ENCODE measurements at places on chromosomes 11 and 22.

- no peak for DNase-seq
Observed at GRCh38 chr11:128803011-128803410, 64.1 kb downstream of the KCNJ1 start.

DNA sequence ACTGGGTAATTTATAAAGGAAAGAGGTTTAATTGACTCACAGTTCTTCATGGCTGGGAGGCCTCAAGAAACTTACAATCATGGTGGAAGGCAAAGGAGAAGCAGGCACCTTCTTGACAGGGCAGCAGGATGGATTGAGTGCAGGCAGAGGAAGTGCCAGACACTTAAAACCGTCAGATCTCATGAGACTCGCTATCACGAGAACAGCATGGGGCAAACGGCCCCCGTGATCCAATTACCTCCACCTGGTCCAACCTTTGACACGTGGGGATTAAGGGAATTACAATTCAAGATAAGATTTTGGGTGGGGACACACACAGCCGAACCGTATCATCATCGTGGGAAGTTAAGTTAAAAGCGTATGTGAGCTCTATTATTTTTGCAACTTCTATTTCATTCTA lies 71.4 kb upstream of the SYN3 start:
- DNase-seq = no peak

DNA sequence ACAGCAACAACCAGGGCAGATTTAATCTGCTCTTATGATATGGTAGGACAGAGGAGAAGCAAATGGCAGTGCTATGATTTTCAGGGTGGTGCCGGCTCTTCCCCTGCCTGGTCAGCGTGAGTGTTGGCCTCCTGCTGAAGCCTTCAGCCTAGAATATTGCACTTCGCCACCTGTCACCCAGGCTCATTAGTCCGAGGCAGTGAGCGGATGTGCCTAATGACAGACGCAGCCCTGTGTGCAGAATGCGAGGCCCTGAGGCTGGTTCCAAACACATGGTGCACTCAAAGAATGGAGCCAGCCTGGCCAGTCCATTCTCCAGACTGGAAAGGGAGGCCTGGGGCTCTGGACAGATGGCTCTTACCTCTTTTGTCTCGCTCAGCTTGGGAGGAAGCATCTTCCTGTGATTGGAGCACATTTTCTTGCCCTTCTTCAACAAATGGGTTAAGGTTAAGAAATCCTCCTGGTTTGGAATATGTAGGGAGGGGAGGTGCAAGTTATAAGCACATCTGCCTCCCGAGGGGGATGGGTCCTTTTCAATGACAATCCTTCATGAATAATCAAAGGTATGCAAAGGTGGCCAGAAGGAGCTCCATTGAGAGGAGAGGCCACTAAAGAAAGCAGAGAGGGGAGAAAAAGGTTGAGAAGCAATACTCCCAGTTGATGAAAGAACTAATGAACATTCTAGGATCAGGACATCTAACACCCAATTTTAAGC lies 39.7 kb upstream of the GALNT18 start:
- no peak for DNase-seq

GRCh38 chr11:121561716-121562115 lies 108.9 kb upstream of the SORL1-AS1 start:
- no peak for DNase-seq

DNA sequence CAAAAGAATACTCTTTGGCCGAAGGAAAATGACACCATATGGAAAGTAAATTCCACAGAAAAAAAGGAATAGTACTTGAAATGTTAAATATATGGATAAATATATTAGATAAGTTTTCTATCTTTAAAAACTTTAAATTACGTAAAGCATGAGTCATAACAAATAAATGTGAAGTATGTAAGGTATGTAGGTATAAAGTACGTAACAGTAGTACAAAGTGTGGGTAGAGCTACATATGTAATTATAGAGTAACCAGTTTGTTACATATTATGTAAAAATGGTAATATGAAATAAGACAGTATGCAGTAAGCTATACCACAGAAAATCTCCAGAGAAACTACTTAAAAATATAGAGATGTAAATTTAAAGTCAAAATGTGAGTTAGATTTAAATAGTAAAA lies 582.3 kb upstream of the CHORDC1 start:
- DNase-seq = no peak

DNA sequence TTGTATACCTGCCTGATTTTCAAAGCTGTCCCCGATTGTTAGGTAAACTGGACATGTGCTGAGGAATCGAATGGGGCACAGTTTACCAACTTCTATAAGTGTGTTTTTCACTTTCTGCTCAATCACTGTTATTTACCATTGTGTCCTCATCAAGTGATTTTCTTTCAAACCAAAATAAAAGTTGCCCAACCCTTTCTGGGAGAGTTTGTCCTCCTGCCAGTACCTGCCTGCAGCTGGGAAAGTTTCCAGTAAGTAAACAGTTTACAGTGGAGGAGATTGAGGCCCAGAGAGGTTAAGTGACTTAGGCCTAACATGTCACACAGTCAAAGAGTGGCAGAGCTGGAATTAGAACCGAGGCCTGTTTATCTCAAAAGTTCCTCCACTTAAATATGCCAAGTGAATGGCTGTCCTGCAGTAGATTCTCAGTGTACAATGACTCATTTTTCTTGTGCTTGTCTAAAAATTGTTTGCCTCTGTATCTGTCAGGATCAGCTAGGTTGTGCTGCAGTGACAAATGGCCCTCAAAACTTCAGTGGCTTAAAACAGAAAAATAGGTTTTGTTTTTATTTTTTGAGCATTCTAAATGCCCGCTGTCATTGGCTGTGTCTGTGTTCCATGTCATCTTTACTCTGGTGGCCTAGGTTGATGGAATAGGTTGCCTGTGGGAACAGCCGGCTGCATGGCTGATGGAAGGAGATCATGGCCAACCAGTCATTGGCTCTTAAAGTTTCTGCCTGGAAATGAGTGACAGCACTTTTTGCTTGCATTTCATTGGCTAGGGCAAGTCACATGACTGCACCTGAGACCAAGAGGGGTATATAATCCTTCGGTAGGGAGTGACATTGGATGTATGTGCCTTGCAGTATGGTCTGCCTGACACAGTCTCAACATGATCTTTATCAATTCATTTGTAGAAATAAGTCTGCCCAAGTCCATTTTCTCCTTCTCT lies 61.8 kb upstream of the CRYBB3 start:
- no peak for DNase-seq

DNA sequence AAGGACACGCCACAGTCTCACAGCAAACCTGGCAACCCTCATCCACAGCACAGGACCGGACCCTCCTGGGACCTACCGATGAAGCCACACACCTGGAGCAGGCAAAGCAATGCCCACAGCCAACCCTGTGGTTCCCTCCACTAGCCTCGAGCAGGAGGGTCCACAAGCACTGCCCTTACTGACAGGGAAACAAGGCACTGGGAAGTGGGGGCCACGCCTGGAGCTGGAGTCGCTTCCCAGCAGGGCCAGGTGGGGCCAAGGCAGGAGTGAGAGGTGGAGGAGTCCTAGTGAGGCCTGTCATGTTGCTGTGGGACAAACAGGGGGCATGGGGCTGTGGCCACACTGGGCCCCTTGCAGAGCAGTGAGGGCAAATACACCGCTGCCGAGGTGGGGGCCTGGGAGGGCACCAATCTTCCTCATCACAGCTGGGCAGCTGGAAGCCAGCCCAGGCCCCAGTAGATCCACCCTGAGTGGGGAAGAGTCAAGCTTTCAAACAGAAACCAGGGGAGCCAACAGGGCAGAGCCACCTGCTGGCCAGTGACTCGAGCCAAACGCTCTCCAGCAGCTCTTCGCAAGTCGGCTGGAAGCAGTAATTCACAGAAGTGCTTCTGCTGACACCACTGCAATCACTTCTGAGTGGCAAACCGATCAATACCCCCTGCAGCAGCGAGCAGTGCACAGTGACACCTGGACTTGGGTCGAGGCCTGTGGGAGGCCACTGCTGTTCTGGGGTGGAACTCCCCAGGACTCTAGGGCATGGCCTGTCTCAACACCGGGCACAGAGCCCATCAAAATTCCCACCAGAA lies 13.7 kb downstream of the SULT4A1 start:
- peak; percentile 62 for DNase-seq

DNA sequence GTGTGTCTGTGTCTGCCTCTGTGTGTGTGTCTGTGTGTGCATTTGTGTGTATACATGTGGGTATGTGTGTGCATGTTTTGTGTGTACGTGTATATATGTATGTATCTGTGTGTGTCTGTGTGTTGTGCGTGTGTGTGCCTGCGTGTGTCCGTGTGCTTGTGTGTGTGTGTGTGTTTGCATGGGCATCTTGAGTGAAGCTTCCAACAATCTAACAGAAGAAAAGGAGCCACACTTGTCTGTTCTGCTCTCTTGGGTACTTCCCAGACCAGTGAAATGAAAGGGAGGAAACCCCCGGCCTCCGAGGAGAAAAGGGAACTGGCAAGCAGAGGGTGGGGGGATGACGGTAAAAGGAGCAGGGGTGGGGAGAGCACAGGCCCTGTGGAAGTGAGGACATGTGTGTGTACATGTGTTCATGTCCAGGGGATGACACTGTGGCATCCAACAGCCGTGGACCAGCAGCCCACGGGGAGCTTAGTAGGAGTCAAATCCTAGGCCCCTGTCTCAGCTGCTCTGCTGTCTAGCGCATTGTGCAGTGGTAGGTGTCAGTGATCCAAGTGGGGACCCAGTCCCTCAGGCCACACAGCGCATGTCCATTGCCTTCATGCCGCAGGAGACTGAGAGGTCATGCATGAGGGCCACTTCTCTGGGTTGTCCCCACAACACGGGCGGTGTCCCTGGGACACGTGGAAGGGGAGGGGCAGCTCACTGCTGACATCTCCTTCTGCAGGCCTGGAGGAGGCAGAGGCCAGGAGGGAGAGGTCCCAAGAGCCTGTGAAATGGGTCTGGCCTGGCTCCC lies 8.1 kb downstream of the CSF2RB start:
- DNase-seq = no peak

- DNase-seq = no peak
Observed at GRCh38 chr11:32108576-32108975, 17.7 kb downstream of the RCN1 start.

- no peak for DNase-seq
Observed at GRCh38 chr11:44466531-44467205, 98.8 kb upstream of the CD82 start.

DNA sequence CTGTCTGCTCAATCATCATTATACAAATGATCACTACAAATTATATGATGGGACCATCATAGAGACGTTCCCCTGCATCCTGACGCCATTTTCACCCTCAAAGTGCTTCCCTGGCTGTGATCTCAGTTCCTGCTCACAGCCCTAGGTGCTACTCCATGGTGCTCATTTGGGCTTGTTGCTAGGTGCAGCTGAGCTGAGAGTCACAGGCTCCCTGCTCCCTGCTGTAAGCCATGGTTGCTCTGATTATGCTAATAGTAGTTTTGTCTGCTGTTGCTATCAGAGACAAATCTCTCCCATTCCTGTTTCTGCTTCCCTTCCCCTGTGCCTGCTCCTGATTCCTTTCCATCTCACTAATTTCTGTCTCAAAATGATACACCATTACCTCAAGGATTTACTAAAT lies 474.3 kb downstream of the METTL15 start:
- no peak for DNase-seq

GRCh38 chr11:8719211-8719649 lies 36.6 kb downstream of the RPL27A start:
- DNase-seq = peak; percentile 98

- DNase-seq = no peak
Observed at GRCh38 chr22:50136581-50137015, 33.9 kb upstream of the PANX2 start.

DNA sequence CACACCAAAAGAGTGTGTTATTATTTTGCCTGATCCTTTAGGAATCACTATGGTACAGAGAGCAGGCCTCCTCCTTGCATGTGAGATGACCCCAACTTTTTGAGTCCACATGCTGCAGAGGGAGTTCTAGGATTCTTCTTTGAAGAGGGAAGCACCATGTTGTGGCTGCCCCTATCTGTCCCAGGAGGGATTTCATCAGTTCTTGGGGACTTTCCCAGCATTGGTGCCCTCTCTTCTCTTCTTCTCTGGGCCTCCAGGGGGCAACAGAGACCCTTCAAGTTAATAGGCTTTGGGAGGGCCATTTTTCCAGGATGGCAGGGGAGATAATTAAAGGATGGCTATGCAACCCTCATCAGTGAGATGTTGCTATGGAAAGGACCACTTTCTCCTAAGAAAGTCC lies 3.6 kb downstream of the MMP1 start:
- peak; percentile 66 for DNase-seq

DNA sequence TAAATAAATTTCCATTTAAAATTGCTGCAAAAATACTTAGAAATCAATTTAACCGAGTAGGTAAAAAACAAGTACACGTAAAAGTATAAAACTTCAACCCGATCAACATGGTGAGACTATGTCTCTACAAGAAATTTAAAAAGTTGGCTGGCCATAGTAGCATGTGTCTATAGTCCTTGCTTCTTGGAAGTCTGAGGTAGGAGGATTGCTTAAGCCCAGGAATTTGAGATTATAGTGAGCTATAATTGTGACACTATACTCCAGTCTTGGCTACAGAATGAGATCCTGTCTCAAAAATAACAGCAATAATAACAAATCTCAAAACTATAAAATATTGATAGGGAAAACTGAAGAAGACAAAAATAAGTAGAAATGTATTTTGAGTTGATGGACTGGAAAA lies 11.1 kb downstream of the CASP4 start:
- DNase-seq = no peak

- DNase-seq = peak; percentile 73
Observed at GRCh38 chr11:102924851-102925380, 30.6 kb downstream of the MMP13 start.

- DNase-seq = no peak
Observed at GRCh38 chr22:22835771-22836291, 51.8 kb upstream of the IGLL5 start.

DNA sequence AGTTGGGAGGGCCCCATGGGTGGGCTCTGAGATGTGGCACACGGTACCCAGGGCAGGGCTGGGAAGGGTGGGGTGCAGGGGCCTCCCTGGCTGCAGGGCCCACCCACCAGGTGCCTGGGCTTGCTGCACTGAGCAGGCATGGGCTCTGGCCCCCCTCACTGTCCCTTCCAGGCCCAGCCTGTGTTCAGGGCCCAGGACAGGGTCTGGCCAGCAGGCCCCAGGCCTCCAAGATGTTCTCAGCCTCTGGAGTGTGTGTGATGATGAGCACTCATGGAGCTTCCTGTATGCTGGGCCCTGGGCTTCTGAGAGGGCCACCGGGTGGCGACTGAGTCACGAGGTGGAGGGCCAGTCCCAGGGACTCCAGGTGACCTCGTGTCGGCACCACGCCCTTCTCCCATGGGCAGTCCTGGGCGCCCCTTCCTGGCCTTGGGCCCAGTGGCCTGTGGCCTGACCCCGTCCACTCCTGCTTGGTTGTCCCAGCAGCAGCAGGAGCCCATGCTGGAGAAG lies 55.9 kb upstream of the CCDC188 start:
- DNase-seq = peak; percentile 37

DNA sequence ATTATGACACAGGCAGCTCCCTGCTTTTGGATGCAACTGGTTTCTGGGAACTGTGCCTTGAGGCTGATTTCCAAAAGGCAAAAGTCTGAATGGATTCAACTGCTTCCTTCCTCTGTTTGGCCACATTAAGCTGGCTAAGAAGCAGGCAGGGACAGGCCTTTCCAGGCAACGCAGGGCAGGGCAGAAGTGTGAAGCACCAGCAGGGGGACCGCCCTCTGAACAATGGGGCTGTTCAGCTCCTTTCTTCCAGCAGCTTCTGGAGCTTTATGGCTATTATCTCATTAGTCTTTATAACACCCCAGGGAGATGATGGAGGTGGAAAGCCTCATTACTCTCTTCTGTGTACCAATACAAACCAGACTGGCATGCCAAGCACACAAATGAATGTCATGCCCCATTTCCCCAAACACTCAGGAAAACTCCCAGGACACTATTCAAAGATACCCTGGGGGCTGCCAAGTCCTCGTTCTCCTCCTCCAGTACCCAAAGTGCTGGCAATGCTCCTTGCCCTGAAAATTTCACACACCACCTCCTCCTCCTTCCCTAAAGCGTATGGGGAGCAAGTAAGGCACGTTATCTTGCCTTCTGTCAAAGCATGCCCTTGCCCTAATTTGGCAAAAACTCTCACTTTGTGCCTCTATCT lies 21.3 kb downstream of the MORC2 start:
- no peak for DNase-seq
